ENCODE measurements at places on chromosomes 13 and 19.
A peak's percentile ranks its signal among the peaks of the same experiment; 100 is the strongest.

- no peak for DNase-seq
Measured at GRCh38 chr13:98273824-98274742, 97.0 kb upstream of the RNF113B start.

DNA sequence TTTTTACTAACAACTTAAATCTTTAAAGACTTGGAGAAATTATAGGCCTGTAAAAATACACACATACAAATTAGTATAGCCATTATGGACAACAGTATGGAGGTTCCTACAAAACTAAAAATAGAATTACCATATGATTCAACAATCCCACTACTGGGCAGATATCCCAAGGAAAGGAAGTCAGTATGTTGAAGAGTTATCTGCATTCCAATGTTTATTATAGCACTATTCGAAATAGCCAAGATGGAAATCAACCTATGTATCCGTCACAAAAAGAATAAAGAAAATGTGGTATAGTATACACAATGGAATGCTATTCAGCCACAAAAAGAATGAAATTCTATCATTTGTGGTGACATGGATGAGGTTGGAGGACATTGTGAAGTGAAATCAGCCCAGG is 37.2 kb downstream of the SLITRK1 start:
- DNase-seq: no peak

- DNase-seq: no peak
Measured at GRCh38 chr19:39224910-39225309, 19.9 kb downstream of the IFNL3 start.

- DNase-seq: peak; percentile 75
Measured at GRCh38 chr19:6218491-6219146, 61.2 kb downstream of the MLLT1 start.

DNA sequence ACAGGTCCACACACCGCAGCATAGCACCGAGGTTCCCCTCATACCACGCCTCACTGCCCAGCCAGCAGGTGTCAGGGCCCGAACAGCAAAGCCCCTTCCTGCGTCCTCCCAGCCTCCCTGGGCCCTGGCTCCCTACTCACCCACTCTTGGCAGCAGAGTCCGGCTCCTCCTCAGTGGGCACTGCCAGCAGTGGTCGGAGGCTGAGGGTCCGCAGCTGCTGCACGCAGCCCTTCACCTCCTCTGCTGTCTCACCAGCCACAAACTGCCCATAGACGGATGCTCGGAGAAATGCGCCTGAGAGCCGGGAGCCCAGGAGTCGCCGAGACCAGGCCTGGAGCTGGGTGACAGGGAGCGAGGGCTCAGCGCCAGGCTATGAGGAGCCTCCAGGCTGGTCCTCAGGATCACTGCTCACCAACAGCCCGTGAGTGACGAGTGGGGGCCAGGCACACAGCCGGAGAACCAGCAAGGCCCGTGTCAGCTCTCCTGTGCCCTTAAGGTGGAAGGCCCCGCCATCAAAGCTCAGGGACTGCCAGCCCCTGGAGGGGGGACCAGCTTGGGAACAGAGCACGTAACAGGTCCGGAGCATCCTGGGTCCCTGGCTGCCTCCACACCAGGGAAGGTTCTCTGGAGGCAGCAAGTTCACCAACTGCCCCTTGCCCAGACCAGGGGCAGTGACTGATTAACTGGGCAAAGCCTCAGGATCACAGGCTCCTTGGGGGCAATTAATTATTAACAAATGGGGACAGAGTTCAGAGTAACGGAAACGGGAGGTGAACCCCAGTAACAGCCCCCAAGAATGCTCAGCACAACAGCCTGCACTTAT is at the start of gene PRODH2:
Gene PRODH2, minus strand, starts transcription at position 626 of the 823 bp plus-strand sequence. Its CDS starts 40 bp downstream, at position 586.
- DNase-seq: no peak

- DNase-seq: no peak
Measured at GRCh38 chr19:2280633-2281264, 1.2 kb downstream of the PEAK3 start.

DNA sequence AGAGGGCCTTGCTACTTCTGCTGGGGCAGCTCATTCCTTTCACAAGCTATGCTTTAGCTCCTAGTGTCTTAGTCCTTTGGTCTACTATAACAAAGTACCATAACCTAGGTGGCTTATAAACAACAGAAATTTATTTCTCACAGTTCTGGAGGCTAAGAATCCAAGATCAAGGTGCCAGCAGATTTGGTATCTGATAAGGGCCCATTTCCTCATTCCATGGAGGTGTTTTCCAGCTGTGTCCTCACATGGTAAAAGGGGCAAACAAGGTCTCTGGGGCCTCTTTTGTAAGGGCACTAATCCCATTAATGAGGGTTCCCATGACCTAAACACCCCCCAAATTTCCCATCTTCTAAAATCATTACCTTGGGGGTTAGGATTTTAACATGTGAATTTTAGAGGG is 57.9 kb upstream of the LRCH1 start:
- DNase-seq: no peak

DNA sequence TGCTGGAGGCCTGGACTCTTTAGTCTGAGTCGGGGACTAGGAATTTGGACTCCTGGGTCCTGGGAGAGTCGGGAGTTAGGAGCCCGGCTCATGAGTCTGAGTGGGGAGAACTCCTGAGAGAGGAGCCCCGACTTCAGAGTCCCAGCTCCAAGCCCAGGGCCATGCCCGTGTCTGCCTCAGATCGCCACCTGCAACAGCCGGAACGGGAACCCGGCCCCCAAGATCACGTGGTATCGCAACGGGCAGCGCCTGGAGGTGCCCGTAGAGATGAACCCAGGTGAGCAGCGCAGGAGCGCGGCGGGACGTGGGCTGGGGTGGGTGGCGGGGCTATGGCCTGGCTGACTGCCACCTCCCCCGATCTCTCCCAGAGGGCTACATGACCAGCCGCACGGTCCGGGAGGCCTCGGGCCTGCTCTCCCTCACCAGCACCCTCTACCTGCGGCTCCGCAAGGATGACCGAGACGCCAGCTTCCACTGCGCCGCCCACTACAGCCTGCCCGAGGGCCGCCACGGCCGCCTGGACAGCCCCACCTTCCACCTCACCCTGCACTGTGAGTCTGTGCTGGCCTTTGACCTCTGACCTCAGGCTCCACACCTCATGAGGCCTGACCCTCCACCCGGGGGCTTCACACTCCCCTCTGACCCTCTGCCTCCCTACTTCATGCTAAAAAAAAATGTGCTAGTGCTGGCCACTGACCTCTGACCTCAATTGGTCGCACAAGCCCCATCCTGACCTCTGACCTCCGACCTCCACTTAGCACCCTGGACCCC is 4.4 kb downstream of the BCAM start:
- DNase-seq: no peak

GRCh38 chr19:52639996-52640395 is 1.8 kb upstream of the ZNF83 start:
- DNase-seq: no peak

DNA sequence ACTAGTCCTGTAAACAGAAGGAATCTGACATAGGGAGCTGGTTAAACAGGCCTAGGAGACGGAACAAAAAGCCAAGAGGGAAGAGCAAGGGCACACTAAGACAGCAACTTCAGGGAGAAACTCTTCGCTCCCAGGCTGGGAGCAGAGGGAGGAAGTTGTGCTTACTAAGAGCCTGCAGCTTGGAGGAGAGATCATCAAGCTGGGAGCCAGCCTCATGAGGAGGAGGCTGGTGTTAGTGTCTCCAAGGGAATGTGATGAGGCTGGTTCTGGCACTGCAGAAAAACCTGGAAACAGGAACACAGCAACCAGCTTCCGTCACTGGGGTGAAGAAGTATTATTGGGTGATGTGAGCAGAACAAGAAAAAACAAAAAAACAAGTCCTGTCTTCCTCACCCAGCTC is 1027.3 kb downstream of the UQCRFS1 start:
- DNase-seq: no peak

GRCh38 chr13:113641426-113641825 is 16.6 kb downstream of the ATP4B start:
- no peak for DNase-seq

DNA sequence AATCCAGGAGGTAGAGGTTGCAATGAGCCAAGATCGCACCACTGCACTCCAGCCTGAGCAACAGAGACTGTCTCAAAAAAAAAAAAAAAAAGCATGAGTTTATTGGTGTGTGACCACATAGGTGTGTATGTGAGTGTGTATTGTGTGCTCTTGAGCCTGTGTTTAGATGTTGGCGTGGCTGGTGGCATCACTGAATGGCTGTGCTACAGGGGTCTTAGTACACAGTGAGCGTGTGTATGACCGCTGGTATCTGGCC is 2.5 kb downstream of the SLC1A5 start:
- DNase-seq: no peak

DNA sequence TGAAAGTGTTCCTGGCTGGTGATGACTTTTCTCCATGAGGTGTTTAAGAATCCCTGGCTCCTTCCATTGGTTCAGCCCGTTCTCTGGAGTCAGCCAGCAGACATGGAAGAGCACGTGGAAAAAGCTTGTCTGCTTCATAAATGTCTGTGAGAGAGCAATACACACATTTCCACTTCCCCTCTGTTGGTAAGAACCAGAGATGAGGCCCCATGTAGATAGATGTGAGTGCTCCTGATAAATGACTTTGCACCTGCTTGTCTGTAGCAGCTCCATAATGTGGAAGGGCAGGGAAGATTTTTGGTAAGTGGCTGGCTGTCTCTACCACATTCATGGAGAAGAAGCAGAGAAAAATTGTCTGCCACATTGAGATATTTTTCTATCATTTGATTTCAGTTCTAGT is 325.8 kb downstream of the LMO7 start:
- no peak for DNase-seq

GRCh38 chr13:28719227-28720055 is 671 bp upstream of the SLC46A3 start:
- DNase-seq: no peak

DNA sequence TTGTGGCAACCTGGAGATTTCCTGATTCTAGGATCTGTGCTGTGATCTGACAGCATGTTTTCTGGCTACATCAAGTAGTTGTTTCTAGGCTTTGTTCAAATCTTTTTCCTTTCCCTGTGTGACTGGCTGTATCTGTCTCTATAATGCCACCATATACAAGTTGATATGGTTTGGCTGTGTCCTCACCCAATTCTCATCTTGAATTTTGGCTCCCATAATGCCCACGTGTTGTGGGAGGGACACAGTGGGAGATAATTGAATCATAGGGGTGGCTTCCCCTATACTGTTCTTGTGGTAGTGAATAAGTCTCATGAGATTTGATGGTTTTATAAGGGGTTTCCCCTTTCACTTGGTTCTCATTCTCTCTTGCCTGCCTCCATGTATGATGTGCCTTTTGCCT is 24.6 kb upstream of the CLDN10 start:
- DNase-seq: no peak

GRCh38 chr19:30884146-30884812 is 465.0 kb downstream of the TSHZ3 start:
- DNase-seq: no peak

DNA sequence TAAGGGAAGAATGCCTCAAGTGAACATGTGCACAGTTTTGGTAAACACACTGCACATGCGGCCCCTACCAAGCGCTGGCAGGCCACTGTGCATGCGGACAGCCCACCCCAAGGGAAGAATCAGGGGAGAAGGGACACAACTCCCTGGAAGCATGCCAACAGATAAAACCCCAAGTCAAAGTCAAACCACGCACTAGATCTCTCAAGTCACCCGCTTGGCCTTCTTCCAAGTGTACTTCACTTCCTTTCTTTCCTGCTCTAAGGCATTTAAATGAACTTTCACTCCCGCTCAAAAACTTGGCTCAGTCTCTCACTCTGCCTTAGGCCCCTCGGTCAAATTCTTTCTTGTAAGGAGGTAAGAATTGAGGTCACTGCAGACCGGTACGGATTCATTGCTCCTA is 4.6 kb upstream of the RFXAP start:
- no peak for DNase-seq
